ENCODE measurements at places on chromosomes 2 and 18.

- DNase-seq = no peak
Observed at GRCh38 chr2:40584432-40584831, 132.5 kb upstream of the SLC8A1 start.

GRCh38 chr2:176081837-176082524 lies 1.8 kb downstream of the EVX2 start:
- peak; percentile 41 for DNase-seq

GRCh38 chr2:235698028-235698427 lies 204.2 kb downstream of the AGAP1 start:
- no peak for DNase-seq

DNA sequence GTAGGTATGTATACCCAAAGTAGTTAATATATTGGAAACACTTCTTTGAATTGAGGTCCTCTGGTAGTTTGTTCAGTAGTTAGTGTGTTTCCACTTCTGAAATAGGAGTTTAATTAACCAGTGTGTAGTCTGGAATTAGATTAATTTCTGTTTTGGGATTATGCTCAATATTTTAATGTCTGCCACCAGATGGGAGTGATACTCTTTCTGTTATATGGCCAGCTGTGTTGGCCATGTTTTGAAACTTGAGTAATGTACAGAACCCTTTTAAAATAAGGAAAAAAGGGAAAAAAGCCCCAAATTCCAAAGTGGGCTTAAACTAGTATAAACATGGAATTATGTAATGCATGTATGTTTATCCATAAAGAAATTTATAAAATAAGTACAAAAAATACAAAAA lies 147.7 kb downstream of the CTNNA2 start:
- no peak for DNase-seq

- peak; percentile 50 for DNase-seq
Observed at GRCh38 chr18:63339920-63340484, 20.4 kb upstream of the BCL2 start.

DNA sequence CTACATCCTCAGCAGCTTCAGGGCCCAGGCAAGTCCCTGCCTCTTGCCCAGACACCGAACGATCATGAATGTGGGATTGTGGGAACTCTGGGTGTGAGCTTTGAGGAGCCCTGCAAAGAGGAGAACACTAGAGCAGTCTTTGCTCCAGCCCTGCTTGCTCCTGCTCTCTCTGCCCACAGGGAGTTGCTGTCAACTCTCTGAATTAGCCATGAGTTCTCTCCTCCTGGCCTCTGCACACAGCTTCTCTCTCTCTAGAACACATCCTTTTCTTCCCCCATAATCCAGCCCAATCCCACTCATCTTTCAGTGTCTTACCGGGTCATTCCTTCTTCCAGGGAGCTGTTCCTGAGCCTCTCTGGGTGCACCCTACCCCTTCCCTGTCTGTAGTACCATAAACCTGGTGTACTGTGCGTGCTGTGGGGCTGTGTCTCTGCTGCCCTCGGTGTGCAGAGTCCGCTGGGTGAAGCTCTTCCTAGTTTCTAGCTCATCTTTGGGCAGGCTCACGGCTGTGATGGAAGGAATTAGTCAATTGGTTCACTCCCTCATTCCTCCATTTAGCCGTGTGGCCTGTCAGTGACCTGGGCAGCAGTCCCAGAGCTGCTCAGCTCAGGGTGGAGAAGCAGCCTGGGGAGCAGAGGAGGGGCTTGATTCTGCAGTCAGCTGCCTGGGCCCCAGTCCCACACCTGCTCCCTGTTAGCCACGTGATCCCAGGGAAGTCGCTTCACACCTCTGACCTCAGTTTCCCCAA lies 132.9 kb upstream of the HDAC4 start:
- no peak for DNase-seq

- DNase-seq = no peak
Observed at GRCh38 chr2:225040856-225041206, 1.4 kb downstream of the DOCK10 start.
